Stimulated activated CD8-positive, alpha-beta memory T cell treated with anti-CD3 and anti-CD28 coated beads, Interleukin-15, amount 100 ng/mL, for 24 hours (primary cell): ENCODE measurements at places on chromosomes 5 and 9.

- no peak for DNase-seq
Observed at GRCh38 chr9:110308633-110309038, 29.0 kb downstream of the TXNDC8 start.

DNA sequence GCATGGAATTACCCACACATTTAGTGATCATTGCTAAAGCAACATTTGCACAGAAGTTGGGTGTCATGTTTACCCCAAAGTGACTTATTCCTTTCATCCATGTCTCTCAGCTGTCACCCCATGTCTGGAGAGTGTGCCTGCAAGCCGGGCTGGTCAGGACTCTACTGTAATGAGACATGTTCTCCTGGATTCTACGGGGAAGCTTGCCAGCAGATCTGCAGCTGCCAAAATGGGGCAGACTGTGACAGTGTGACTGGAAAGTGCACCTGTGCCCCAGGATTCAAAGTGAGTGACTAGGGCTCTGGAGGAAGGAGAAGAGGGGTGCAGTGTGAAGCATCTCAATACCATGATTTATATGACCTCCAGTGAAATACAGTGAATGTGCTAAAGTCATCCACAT lies 99.9 kb upstream of the PRRC1 start:
- DNase-seq: no peak

- DNase-seq: no peak
Observed at GRCh38 chr5:77867194-77867691, 91.1 kb upstream of the TBCA start.

GRCh38 chr9:137143459-137143858 lies 4.5 kb downstream of the GRIN1 start:
- no peak for DNase-seq

DNA sequence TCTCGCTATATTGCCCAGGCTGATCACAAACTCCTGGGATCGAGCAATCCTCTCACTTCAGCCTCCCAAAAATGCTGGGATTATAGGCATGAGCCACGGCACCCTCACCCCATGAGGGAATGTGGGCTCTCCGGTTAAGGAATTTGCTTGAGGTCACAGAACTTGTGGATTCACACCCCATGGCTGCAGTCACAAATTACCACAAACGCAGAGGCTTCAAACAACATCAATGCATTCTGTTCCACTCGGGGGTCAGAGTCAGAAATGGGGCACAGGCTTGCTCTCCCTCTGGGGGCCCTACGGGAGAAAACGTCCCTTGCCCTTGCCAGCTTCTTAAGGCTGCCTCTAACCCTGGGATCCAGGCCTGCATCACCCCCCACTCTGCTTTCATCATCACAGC lies 12.2 kb upstream of the SPINK4 start:
- no peak for DNase-seq

DNA sequence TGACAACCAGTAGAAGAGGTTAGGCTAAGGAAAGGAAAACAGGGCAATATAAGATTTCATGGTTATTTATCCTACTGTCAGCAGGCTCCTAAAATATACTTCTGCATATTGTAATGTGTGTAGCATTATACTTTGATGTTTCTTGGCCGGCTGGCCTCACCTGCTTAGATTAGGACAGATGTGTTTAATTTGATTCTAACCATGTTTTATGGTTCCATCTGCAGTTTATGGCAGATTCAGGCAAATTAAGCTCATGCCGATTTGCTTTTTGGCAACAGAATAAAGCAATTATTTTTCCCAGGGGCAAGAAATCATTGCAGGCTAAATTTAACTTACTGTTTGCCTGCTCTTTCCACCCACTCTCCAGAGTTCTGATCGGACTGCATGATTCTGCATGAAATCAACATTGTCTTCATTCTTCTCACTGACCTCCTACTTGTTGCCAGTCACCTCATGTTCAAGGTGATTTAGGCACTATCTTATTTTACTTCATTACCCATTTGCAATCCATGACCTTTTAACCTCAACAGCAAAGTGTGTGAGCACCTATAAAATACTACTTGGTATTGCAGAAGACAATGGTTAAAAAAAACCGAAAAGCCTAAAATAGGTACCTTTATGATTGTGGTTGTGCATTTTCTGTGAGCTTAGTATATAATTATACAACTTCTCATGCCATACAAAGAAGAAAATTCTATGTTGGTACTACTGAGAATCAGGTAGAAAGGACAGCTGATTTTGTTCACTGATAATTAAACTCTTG lies 125.2 kb downstream of the EDIL3 start:
- DNase-seq: no peak

GRCh38 chr9:3436629-3437420 lies 89.0 kb downstream of the RFX3 start:
- DNase-seq: no peak

DNA sequence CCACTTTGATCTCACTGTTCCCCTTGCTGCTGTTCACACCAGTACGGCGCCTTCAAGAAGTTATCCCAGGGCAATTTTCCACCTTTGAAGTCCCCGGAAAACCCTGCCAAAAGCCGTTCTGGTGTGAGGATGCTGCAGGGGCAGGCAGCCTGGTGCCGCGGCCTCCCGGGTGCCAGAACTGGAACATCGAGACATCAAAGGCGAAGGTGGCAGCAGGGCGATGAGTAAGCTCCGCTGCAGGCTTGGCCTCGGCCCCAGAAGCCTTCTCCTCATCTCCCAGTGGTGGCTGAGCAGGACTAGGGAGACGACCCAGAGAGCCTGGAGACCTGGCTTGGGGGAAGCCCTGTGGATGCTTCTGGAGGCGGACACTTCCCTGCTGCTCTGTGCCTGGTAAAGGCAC lies 115.3 kb upstream of the MSX2 start:
- DNase-seq: no peak

GRCh38 chr5:151846765-151847164 lies 75.0 kb downstream of the G3BP1 start:
- DNase-seq: no peak
